Neural cell (in vitro differentiated cells): ENCODE measurements at places on chromosomes 16 and 17. TPM values are rescaled to one million over a fixed set of nuclear protein-coding genes. Genes with fewer than 3 reads are reported as not detected.

MT1M gene
- polyA plus RNA-seq, result not detected in 2 replicates

APOBR gene
- polyA plus RNA-seq, result 0.06 TPM in 1 of 2 replicates, not detected in the other

GUCY2D gene
- 0.07 and 0.10 TPM in 2 replicates for polyA plus RNA-seq

OR3A3 gene
- not detected in 2 replicates for polyA plus RNA-seq

NPEPPS gene
- 150 and 170 TPM in 2 replicates for polyA plus RNA-seq

ZNF385C gene
- 0.69 and 2.5 TPM in 2 replicates for polyA plus RNA-seq

SPN gene
- 0.09 TPM in 1 of 2 replicates, not detected in the other for polyA plus RNA-seq

ITPRIPL2 gene
- not detected in 2 replicates for polyA plus RNA-seq

SPATA20 gene
- 48.1 and 53.5 TPM in 2 replicates for polyA plus RNA-seq

CCL1 gene
- not detected in 2 replicates for polyA plus RNA-seq

CTRB1 gene
- polyA plus RNA-seq, result 1.2 TPM in 1 of 2 replicates, not detected in the other

ST6GALNAC2 gene
- not detected in 2 replicates for polyA plus RNA-seq

FOXF1 gene
- not detected in 2 replicates for polyA plus RNA-seq

RBFOX1 gene
- polyA plus RNA-seq, result 56.8 and 70.8 TPM in 2 replicates

CD300A gene
- polyA plus RNA-seq, result 0.35 TPM in 1 of 2 replicates, not detected in the other

TP53I13 gene
- 18.4 and 23.3 TPM in 2 replicates for polyA plus RNA-seq

CCDC78 gene
- 8.8 and 10.7 TPM in 2 replicates for polyA plus RNA-seq

VPS35L gene
- 29.8 and 30.2 TPM in 2 replicates for polyA plus RNA-seq

CALB2 gene
- polyA plus RNA-seq, result 0.20 and 1.1 TPM in 2 replicates

SOX8 gene
- 3.9 and 4.6 TPM in 2 replicates for polyA plus RNA-seq

TMEM235 gene
- not detected in 2 replicates for polyA plus RNA-seq

MCRIP2 gene
- 29.1 and 54.1 TPM in 2 replicates for polyA plus RNA-seq

GDPD3 gene
- polyA plus RNA-seq, result 2.7 and 3.6 TPM in 2 replicates

KRT12 gene
- polyA plus RNA-seq, result not detected in 2 replicates

HEXD gene
- polyA plus RNA-seq, result 72.8 and 93.2 TPM in 2 replicates

MFAP4 gene
- polyA plus RNA-seq, result not detected in 2 replicates

RAPGEFL1 gene
- polyA plus RNA-seq, result 15.5 and 15.6 TPM in 2 replicates

WFIKKN1 gene
- polyA plus RNA-seq, result 0.43 and 1.1 TPM in 2 replicates

NLRC3 gene
- 0.30 and 0.57 TPM in 2 replicates for polyA plus RNA-seq

HOXB3 gene
- polyA plus RNA-seq, result not detected in 2 replicates

JUP gene
- 46.1 and 82.2 TPM in 2 replicates for polyA plus RNA-seq

MMP28 gene
- polyA plus RNA-seq, result 0.31 TPM in 1 of 2 replicates, not detected in the other

CLEC18C gene
- polyA plus RNA-seq, result 1.3 and 2.1 TPM in 2 replicates

C1QTNF8 gene
- 0.79 TPM in 1 of 2 replicates, not detected in the other for polyA plus RNA-seq

DNAH17 gene
- 0.08 TPM in 1 of 2 replicates, not detected in the other for polyA plus RNA-seq

MYH2 gene
- 0.04 TPM in 1 of 2 replicates, not detected in the other for polyA plus RNA-seq

TBC1D26 gene
- polyA plus RNA-seq, result 4.1 and 7.5 TPM in 2 replicates

KRTAP2-2 gene
- polyA plus RNA-seq, result not detected in 2 replicates

BCL6B gene
- not detected in 2 replicates for polyA plus RNA-seq

ZACN gene
- 0.10 TPM in 1 of 2 replicates, not detected in the other for polyA plus RNA-seq

CACNG4 gene
- polyA plus RNA-seq, result 32.9 and 41.9 TPM in 2 replicates

ZP2 gene
- not detected in 2 replicates for polyA plus RNA-seq

PMFBP1 gene
- polyA plus RNA-seq, result 0.12 and 1.0 TPM in 2 replicates

LGALS3BP gene
- 5.4 and 14.7 TPM in 2 replicates for polyA plus RNA-seq

TP53TG3F gene
- polyA plus RNA-seq, result not detected in 2 replicates

ADAD2 gene
- polyA plus RNA-seq, result not detected in 2 replicates

MARVELD3 gene
- not detected in 2 replicates for polyA plus RNA-seq

NXPH3 gene
- polyA plus RNA-seq, result 2.4 TPM in 2 replicates

WFDC1 gene
- polyA plus RNA-seq, result not detected in 2 replicates

PRR35 gene
- not detected in 2 replicates for polyA plus RNA-seq

B4GALNT2 gene
- polyA plus RNA-seq, result not detected in 2 replicates

NPTX1 gene
- 0.22 and 0.56 TPM in 2 replicates for polyA plus RNA-seq

GPRC5C gene
- polyA plus RNA-seq, result 10.8 and 12.8 TPM in 2 replicates

NPIPB8 gene
- polyA plus RNA-seq, result not detected in 2 replicates

CSF3 gene
- 0.32 TPM in 1 of 2 replicates, not detected in the other for polyA plus RNA-seq

ASPHD1 gene
- polyA plus RNA-seq, result 38.9 and 48.2 TPM in 2 replicates

ZNF688 gene
- polyA plus RNA-seq, result 26.9 and 28.4 TPM in 2 replicates

EVPL gene
- not detected in 2 replicates for polyA plus RNA-seq

PNMT gene
- polyA plus RNA-seq, result 1.5 TPM in 1 of 2 replicates, not detected in the other
